ENCODE measurements at places on chromosomes 4 and X.

GRCh38 chr4:89024051-89024675 lies 32.8 kb downstream of the FAM13A start:
- peak; percentile 81 for DNase-seq

DNA sequence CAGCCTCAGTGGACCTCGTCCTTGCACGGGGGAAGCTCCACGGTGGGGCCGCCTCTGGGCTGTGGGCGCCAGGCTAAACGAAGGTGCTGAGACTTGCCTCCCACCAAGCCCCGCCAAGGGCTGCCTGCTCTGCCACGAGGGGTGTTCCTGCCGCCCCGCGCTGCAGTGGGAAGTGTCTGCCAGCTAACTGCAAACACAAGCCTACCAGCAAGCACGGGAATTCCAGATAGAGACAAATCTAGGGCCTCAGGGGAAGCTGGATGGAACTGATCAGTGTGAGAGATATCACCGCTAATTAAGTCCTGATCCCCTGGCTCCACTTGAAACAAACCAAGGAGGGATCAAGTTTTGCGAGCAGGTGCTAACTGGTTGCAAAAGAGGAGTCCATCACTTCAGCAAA lies 181.6 kb upstream of the LEF1 start:
- no peak for DNase-seq

DNA sequence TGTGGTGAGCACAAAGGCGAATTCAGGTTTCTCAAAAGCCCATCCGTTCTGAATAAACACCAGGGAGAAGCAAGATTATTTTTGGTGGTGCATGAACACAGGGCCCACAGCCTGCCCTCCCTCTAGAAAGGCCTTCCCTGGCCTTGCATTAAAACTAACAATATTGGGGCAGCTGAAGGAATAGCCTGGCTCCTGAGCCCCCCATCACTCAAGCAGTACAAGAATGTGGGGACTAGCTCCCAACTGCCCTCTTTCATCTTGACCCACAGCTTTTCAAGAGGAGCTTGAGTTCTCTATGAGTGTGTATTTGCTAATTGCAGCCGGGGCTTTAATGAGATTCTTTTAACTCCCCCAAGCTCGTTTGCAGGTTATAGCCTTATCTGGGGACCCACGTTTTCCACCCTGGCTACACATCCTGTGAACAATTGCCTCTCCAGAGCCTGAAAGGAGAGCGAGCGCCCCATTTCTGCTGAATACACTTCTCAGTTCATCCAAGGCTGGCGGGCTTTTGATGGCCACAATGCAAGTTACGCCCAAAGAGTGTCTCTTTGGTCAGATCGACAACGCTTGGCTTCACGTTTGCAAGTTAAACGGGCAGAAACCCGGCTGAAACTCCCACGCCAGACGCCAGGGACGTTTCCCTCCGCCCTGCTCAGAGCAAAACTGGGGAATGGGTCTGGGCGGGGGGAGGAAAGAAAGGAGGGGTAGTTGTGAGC lies 4.7 kb upstream of the GSX2 start:
- DNase-seq: no peak

- no peak for DNase-seq
Measured at GRCh38 chrX:78111140-78111931, 7.3 kb downstream of the PGK1 start.

DNA sequence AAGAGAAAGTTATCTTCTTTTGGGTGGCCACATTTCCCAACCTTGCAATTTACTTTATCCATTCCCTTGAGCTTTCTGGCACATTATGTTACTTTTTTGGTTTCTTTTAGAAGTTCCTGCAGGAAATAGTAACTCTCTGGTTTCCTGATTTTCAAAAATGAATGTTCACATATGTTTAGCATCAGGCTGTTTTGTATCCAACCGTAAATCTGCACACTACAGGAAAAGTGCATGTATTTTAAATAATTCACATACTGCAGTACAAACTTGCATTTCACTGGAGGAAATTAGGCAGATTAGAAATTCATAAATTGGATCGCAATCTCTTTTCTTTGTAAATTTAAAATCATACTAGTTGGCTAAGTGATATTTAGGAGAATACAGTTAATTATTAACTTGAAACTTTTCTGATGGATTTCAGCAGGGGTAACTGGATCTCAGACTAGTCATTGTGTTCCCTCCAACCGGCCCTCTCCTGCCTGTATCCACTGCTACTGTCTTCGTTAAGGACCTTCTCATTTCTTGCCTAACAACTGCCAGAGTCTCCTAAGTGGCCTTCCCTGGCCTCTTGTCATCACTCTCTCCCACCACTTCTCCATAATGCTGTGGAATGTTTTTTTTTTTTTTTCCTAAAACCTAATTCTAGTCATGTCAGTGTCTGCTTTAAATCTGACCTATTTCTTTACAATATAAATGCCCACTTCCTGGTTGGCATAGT lies 137.2 kb downstream of the UNC5C start:
- DNase-seq: no peak

DNA sequence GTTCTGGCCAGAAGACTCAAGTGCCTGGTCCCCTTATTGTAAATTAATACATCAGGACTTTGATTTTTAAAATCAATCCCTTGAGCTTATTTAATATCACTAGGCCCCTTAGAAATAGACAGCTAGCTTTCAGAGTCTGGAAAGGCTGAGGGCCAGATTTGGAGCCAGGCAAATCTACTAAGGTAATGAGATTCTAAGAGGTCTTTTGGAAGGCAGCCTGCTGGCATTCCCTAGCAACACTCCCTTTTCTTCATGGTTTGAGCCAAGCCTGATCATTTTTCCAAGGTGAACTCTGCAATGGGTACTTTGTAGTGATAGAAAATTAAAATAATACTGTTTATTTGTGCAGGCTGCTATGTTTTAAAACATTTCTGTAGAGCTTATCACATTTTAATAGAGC lies 378.5 kb downstream of the FAT4 start:
- no peak for DNase-seq

GRCh38 chr4:94583914-94584641 lies 132.3 kb downstream of the PDLIM5 start:
- DNase-seq: no peak

GRCh38 chr4:123709336-123709735 lies 312.7 kb downstream of the SPRY1 start:
- DNase-seq: no peak

- DNase-seq: no peak
Measured at GRCh38 chr4:56931924-56932323, 24.2 kb downstream of the REST start.

DNA sequence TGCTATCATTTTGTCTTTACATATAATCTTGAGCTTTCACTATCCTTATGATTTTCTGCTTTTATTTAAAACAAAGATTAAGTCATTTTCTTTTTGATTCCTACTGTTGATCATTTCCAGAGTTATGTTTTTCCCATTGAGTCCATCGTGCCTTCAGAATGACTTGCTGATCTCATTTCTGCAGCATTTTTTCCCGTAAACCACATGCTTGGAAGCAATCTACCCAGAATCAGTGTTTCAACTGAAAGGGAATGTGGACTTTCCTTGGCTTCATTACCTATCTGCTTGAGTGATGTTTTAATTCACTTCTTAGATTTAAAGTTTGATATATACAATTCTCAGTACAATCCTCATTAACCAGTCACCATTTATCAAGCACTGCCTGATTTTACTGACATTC lies 192.4 kb upstream of the FSTL5 start:
- DNase-seq: peak; percentile 14

GRCh38 chr4:70505151-70505748 lies 13.1 kb upstream of the AMTN start:
- peak; percentile 60 for DNase-seq

DNA sequence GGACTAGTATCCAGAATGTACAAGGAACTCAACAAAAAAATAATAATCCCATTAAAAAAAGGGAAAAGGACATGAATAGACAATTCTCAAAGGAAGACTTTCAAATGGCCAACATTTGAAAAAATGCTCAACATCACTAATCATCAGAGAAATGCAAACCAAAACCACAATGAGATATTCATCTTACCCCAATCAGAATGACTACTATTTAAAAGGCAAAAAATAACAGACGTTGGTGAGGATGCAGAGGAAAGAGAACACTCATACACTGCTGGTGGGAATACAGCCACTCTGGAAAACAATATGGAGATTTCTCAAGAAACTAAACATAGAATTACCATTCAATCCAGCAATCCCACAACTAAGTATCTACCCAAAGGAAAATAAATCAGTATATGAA lies 133.1 kb downstream of the KDR start:
- DNase-seq: no peak

DNA sequence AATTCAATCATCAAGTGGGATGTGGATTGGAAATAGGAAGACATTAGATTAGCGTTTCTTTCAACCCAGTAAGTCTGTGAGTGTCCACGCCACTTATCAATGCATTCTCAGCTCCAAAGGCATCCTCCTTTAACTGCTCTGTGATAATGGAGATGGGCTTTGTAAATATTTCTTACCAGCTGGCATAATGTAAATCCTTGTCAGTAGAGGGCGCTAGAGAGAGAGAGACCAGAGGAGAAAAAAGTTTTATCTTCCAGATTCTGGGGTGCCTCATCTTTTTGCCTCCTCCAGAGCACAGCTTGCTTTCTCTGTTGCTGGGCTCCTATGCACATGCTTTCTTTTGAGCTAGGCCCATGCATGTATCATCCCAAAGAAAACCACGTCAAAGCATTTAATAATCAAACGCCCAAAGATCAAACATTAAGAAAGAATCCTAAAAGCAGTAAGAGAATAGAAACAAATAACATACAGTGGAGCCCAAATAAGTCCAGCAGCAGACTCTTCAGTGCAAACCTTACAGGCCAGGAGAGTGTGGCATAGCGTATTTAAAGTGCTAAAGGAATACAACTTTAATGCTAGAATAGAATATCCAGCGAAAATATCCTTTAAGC lies 9.6 kb upstream of the MTMR1 start:
- peak; percentile 69 for DNase-seq

DNA sequence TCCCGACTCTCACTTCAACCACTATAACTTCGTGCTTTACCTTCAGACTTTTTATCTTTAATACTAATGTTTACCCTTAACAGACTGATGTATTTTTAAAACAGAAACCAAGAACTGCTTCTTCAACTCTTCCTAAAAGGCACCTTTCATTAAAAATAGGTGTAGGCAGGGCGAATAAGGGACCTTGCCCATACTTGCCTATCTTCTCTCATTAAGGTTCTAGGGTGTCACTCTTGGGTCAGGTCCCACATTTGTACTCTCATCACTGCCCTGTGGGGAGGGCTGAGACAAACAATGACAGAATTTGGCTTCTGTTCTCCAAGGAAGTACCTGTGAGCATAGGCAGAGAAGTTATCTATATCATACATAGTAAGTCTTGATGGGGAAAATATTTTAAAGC lies 69.7 kb downstream of the ANKRD50 start:
- DNase-seq: no peak

- DNase-seq: no peak
Measured at GRCh38 chrX:149757206-149758067, 16.4 kb upstream of the HSFX1 start.

GRCh38 chrX:53047228-53047627 lies 1.4 kb upstream of the GPR173 start:
- peak; percentile 47 for DNase-seq

GRCh38 chr4:29900336-29900735 lies 819.8 kb upstream of the PCDH7 start:
- DNase-seq: peak; percentile 59

DNA sequence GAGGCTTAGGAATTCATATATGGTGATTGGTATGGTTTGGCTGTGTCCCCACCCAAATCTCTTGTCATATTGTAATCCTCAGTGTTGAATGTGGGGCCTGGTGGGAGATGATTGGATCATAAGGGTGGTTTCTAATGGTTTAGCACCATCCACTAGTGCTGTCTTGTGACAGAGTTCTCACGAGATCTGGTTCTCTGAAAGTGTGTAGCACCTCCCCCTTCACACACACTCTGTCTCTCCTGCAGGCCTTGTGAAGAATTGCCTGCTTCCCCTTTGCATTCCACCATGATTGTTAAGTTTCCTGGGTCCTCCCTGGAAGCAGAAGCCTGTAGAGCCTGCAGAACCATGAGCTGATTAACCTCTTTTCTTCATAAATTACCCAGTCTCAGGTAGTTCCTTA lies 135.8 kb upstream of the FAT1 start:
- DNase-seq: no peak

GRCh38 chr4:53545273-53545672 lies 46.0 kb downstream of the LNX1 start:
- DNase-seq: no peak

DNA sequence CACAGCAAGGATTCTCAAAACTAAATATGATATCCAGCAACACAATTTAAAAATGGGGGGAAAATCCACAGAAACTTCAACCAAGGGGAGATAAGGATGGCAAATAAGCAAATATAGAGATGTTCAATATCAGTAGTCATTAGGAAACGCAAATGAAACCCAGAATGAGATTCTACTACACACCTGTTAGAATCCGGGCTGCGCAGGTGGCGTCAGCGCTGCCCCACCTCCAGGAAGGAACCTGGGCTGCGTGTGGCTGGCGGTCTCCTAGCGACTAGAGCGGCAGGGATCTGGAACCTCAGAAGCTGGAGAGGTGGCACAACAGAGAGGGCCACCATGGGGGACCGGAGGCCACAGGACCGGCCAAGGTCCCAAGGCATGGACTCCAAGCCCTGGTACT lies at the start of gene FAM47B:
Gene FAM47B, plus strand, starts transcription at position 301 of the 400 bp plus-strand sequence. Its CDS starts 36 bp downstream, at position 337.
- no peak for DNase-seq

- DNase-seq: no peak
Measured at GRCh38 chr4:5984843-5985242, 33.4 kb downstream of the C4orf50 start.

GRCh38 chr4:3208826-3209225 lies 40.1 kb upstream of the MSANTD1 start:
- DNase-seq: no peak

GRCh38 chr4:47746122-47746521 lies 91.7 kb downstream of the CORIN start:
- peak; percentile 11 for DNase-seq

- DNase-seq: peak; percentile 68
Measured at GRCh38 chr4:75672461-75673026, 667 bp downstream of the G3BP2 start.

- DNase-seq: no peak
Measured at GRCh38 chr4:5784960-5785611, 74.1 kb downstream of the EVC start.

- no peak for DNase-seq
Measured at GRCh38 chrX:110698696-110699095, 96.9 kb downstream of the CHRDL1 start.

DNA sequence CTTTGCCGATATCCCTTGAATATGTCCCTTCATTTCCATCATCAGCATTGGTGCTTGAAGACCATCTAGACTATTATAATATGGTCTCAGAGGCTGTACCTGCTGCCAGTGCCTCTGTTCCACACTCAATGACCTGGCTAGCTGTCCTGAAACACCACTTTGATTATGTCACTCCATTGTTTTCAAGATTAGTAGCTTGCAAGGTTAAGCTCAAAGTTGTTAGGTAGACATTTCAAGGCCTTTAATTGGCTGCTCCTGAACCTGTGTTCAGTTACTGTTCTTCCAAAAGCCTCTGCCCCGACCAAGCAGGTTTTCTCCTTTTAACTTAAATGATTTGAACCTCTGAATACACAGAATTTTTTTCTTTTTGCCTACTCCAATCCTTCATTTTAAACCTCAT lies 52.9 kb downstream of the C4orf33 start:
- no peak for DNase-seq

GRCh38 chr4:21879187-21879586 lies 69.4 kb downstream of the KCNIP4 start:
- peak; percentile 69 for DNase-seq

DNA sequence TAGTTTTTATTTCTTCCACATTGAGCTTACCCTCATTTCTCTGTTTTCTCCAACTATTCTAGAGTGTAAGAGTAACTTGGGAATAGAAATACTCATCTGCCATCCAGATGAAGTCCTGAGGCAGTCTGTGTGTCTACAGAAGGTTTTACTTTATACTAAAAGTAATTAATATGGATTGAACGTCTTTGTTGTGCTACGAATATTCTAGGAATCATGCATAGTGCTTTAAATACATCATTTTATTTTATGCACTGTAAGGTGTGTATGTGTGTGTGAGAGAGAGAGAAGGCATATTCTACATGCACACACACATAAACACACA lies 305.7 kb downstream of the INPP4B start:
- no peak for DNase-seq

Data from ELR (cell line).